Breast epithelium (tissue), 4 donors: ENCODE measurements at places on chromosomes 11 and 22. TPM values are rescaled to one million over a fixed set of nuclear protein-coding genes. Genes with fewer than 3 reads are reported as not detected.
A peak's percentile ranks its signal among the peaks of the same experiment; 100 is the strongest.

- DNase-seq = no peak
Observed at GRCh38 chr11:77611921-77612320, 22.2 kb downstream of the AQP11 start.

The OR2AG1 gene
- total RNA-seq = not detected

GRCh38 chr11:65429068-65429681 lies 6.6 kb downstream of the NEAT1 start:
- DNase-seq = peak; percentile 49

GRCh38 chr11:69183613-69184012 lies 27.9 kb downstream of the SMIM38 start:
- DNase-seq = no peak

- DNase-seq = peak; percentile 89
Observed at GRCh38 chr11:118910309-118911112, 15.2 kb downstream of the BCL9L start.

DNA sequence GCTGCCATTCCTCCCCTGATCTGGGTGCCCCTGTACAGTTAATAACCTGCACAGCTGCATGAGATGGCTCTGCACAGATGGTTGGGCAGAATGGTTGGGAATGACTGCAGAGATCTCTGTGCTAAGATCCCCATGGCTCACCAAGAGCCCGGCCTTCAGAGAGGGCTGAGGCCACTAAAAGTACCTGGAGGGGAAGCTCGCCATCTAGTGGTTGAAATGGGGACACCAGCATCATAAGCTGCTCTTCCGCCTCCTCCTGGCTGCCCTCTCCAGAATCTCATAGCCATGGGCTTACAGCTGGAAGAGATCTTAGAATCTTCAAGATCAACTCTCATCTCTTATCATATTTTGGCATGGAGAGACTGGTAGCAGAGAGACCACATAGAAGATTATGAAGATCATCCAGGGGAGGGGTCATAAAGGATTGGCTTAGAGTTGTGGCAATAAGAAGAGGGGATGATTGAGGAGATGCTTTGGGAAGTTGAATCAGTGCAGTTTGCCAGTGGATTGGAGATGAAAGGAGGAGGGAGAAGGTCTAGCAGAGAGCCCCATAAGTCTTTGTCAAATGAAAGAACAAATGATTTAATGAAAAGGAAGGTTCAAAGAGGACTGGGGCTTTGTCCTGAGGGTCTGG lies 22.0 kb upstream of the TLCD5 start:
- DNase-seq = no peak

- DNase-seq = no peak
Observed at GRCh38 chr11:66874232-66874631, 17.4 kb downstream of the LRFN4 start.

The FAM111B gene
- total RNA-seq = 0.66 TPM

- DNase-seq = no peak
Observed at GRCh38 chr22:44974454-44974853, 35.4 kb downstream of the PHF21B start.

The TAF6L gene
- total RNA-seq = 20.8 TPM

GRCh38 chr11:113168354-113169342 lies 145.7 kb upstream of the TTC12 start:
- no peak for DNase-seq

- no peak for DNase-seq
Observed at GRCh38 chr11:35305670-35306382, 113.5 kb downstream of the SLC1A2 start.

DNA sequence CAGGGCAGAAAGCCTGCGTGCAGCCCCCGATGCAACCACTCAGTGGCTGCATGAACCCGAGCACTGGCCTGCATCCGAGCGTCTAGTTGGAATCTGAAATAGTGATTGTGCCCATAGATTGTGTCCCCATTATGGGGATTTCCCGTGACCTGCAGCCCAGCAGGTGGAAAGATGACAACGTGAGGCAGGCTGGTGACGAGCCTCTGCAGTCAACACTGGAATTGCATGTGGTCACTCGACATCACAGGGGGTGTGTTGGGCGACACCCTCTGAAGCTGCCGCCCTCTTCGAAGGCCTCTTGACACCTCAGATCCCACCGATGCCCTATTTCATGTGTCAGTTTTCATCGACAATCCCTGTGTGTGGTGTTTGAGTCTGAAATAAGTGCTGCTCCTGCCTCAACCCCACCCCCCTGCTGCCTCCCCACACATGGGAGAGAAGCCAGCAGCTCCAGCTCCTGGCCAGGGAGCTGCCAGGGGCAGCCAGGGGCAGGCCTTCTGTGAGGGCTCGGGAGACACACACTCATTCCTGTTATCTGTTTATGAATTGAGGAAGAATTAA lies 172.0 kb upstream of the B3GAT1 start:
- no peak for DNase-seq

The FREY1 gene
- total RNA-seq = 3.2 TPM

DNA sequence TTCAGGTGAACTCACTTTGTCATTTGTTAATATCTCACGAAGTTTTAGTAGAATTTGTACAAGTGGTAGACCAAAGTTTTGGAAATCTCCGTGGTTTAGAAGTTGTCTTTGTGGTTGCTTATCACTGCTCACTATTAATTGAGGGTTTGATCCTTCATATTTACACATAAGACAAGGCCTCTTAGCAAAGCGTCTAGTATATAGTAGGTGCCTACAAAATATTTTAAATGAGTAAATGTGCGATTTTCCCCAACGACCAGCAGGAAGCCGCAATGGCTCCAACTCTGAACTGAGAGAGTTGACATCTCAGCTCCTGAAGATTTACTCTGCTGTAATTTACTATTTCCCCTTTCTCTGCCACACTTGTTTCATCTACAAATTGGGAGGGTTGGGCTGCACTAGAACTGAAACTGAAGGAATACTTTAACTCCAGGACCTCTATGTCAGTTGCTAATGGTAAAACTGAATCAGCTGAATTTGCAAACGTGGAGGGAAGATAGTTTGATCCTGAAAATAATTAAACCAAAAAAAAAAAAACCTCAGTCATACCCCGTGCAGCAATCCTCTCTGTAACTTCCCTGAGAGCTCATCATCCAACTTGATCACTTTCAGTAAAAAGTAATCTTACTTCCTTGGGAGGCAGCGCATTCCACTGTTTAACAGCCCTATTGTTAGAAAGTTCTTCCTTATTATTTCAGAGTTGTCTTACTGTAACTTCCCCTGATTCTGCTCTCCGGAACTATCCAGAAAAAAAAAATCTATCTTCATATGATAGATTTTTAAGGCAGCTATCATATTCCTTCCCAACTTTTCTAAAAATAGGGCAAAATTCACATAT lies 1.3 kb upstream of the SBF2 start:
- DNase-seq = no peak

DNA sequence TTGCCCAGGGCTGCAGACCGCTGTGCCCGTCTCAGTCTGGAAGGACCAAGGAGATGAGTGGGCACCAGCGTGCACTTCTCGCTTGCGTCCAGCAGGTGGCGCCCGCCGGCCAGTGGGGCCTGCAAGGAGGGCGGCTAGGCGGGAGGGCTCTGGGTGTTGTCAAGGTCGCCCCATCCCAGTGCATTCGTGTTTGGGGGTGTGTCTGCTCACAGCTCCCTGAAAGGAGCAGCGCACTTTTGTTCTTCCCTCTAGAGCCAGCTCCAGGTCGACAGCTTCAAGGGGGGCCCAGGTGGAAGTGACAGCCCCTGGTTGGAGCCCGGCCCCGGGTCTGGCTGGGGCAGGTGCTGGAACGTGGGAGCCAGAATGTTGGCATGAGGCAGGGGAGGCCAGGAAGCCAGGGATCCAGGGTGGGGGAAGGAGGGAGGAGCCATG lies 23.4 kb upstream of the MPPED1 start:
- peak; percentile 49 for DNase-seq

- no peak for DNase-seq
Observed at GRCh38 chr11:86039094-86039493, 29.8 kb downstream of the PICALM start.

DNA sequence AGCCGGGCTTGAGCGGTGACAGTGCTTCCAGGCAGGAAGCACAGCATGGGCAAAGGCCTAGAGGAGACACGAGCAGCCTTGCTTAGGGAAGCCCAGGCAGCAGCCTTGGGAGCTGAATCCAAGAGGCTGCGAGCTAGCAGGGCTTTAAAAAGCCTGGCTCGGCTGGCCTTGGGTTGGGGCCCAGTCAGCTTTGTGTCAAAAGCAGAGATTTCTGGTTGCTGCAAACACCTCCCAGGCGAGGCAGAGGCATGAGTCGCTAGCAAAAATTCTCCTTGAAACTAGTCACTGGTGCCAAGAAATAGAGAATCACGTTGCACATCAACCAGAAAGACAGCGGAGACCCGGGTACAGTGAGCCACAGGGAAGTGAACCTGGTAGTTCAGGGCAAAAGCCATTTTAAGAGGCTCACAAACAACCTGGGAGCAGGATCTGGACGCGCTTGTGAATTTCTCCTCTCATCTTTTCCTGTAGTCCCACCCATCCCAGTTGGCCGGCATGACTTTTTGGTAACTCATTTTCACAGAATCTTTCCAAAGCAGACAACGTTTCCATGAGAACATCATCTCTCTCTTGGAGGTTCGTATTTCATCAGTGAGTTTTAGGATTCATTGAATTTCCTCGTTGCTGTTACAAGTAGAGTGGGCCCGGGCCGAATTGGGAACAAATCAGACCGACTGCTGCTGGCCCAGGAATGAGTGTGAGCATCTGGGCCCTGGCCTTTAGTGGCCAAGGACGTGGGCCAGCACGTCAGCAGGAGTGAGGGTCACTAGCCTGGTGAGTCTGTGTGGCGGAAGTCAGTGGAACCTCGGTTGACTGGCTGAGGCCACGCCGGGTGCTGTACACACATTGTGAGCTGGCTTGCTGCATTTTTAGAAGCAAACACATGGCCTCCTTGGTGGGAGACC lies 16.4 kb upstream of the FGF4 start:
- no peak for DNase-seq

GRCh38 chr11:100592619-100593260 lies 94.3 kb upstream of the ARHGAP42 start:
- DNase-seq = no peak

DNA sequence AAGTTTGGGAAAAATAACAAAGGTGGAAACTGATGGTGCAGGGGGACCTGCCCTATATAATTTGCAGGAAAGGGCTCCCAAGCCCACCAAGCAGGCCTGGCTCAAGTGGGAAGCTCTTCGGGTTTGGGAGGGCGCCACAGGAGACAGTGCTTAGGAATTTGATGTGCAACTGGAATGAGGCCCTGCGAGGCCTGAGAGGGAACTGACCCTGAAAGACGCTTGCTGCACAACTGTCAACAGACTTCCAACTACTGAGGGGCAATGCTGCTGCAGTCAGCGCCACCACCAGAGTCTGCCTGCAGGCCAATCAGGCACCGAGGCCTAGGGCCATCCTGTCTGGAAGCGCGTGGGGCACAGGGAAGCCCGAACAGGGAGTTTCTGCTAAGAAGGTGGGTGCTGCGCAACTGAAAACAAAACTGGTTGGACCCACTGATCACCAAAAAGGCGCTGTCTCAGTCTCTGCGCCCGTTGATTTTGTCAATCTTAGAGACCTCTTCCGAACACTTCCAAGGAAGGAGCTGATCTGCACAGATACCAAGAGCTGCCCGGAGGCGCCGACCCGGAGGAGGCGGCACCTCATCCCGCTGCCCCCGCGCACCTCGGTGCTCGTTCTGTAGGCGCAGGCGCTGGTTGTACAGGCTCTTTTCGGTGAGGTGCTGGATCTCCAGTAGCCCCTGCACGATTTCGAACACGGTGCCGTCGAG lies 667 bp downstream of the DGCR6L start:
- DNase-seq = no peak

The C22orf31 gene
- total RNA-seq = not detected

GRCh38 chr11:38721586-38722315 lies 2123.7 kb upstream of the RAG2 start:
- DNase-seq = no peak

The FGF19 gene
- total RNA-seq = not detected

DNA sequence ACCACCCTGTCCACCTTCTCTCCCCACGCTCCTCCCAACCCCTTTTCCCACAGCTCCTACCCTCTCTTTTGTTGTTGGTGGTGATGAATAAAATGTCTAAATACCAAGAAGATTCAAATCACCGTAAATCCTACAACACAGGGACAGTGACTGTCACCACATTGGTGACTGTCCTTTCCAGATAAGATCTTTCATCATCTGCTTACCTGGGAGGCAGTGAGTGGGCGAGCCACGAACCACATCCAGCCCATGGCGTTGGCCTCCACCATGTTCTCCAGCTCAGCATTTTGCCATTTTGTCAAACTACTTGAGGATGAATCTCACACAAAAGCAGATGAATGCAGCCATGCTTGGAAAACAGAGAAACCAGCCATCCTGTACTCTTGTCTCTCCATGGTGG lies 6.7 kb upstream of the CYTH4 start:
- DNase-seq = no peak

The SAC3D1 gene
- total RNA-seq = 7.5 TPM

The IL10RA gene
- total RNA-seq = 13.3 TPM

- DNase-seq = no peak
Observed at GRCh38 chr11:16873289-16873688, 134.8 kb downstream of the C11orf58 start.

DNA sequence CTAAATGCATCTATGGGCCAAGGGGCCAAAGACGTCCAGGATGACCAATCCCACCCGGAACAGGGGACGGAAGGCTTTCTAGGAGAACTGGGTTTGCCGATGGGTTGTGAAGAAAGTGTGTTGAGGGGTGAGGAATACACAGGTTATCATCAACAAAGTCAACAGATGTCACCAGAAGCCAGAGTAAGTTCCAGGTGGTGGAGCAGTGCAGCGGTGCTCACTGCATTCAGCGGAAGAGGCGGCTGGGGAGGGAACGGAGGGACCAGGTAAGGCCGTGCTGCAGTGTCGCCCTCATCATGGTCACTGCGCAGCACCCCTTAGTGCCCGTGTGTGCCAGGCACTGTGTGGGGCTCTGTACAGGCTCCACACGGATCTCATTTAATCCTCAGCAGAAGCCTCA lies 176.0 kb downstream of the EFCAB6 start:
- DNase-seq = no peak

The PGA5 gene
- total RNA-seq = 1.6 TPM

The GP1BB gene
- 2.9 TPM for total RNA-seq

DNA sequence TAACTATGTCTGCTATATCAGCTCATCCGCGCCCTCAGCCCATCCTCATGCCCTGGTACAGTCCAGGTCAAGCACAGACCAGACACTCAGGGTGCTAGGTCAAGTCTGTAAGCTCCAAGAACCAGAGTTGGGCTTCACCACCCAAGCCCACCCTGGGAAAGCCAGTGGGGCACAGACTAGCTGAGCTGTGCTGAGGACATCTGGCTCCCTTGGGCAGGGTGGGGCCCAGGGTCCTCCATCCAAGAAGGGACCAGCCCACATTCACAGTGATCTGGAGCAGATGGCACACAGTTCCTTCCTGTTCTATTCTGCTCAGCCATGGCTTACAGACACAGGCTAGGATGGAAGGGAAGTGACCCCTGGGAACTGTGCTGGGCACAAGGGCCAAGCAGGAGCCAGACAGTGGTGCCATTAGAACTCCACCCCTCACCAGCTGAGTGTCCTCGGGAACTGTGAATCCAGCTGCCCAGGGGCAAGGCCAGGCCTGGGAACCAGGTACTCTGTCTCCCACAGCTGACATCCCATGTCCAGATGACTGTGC lies 9.1 kb downstream of the P2RY6 start:
- DNase-seq = no peak

GRCh38 chr11:128205796-128206195 lies 381.6 kb downstream of the ETS1 start:
- no peak for DNase-seq
